ENCODE measurements at places on chromosomes 6 and 20.

DNA sequence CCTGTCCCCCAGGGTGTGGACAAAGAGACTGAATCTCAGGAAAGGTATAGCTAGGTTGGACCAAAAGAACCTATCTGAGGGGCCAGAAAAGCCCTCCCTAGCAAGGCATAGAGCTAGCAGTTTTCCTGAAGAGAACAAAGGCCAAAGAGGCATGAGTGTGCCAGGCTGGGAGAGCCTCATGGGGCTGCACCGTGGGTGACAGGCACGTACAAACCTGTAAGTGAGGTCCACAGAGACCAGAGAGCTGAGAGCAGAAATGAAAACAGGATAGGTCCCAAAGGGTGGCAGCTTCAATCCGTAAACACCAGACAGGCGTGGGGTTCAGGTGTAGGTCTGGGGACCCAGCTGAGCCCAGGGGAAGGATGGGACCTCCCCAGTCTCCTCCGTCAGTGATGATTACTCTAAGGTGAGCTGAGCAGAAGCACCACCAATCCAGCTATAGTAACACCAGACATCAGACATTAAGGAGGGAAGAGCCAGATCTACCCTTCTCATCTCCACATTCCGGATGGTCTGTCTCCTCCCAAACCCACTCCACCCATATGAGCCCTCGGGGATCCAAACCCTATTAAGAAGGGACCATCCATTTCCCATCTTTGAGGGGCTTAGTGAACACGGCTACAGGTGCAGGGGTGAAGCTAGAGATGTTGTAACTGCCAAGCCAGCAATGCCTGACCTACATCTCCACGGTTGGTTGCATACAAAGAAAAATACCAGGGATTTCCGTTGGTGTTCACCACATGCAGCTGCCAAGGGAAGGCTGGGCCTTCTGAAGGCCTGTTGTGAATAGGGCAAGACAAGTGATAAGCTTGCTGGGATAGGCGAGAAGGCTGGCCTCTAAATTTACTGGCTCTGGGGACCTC lies 38.3 kb downstream of the BCL2L1 start:
- no peak for DNase-seq

- no peak for DNase-seq
Measured at GRCh38 chr6:15399641-15400470, 154.0 kb downstream of the JARID2 start.

GRCh38 chr6:106886922-106887797 lies 87.4 kb downstream of the CD24 start:
- no peak for DNase-seq

- peak; percentile 18 for DNase-seq
Measured at GRCh38 chr20:46520976-46521579, 7.7 kb upstream of the ZNF334 start.

- no peak for DNase-seq
Measured at GRCh38 chr20:62494537-62494936, 18.7 kb upstream of the GATA5 start.

GRCh38 chr20:49985617-49986016 lies 2.8 kb downstream of the SNAI1 start:
- no peak for DNase-seq

DNA sequence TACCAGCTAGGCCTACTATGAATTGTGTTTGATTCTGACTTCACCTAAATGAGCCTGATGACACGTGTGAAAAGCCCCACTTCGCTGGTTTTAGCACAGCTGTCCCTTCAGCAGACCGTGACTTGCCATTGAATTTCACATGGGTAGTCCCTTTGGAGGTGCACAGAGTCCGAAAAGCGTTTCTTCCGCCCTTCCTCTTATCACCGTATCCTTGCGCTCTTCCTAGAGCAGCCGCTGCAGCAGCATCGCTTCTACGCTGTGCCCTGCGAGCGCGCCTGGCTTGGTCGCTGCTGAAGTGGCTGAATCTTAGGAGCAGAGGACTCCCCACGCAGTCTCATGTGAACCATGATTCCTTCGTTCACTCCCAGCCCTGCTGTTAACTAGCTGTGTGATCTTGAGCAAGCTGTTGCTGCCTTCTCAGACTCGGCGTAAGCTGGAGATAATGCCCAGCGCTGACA lies 127.0 kb downstream of the PACRG start:
- no peak for DNase-seq

DNA sequence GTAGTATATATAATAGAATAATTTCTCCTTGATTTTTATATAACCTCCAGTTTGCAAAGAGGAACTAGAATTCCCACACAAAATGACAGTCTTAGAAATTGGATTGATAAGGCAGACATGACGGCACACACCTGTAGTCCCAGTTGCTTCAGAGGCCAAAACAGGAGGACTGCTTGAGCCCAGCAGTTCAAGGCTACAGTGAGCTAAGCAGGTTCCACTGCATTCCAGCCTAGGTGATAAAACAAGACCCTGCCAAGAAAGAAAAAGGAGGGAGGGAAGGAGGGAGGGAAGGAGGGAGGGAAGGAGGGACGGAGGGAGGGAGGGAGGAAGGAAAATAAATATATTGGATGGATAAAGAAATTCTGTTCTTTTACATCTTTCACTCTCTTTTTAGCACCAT lies 77.6 kb upstream of the SASH1 start:
- no peak for DNase-seq

DNA sequence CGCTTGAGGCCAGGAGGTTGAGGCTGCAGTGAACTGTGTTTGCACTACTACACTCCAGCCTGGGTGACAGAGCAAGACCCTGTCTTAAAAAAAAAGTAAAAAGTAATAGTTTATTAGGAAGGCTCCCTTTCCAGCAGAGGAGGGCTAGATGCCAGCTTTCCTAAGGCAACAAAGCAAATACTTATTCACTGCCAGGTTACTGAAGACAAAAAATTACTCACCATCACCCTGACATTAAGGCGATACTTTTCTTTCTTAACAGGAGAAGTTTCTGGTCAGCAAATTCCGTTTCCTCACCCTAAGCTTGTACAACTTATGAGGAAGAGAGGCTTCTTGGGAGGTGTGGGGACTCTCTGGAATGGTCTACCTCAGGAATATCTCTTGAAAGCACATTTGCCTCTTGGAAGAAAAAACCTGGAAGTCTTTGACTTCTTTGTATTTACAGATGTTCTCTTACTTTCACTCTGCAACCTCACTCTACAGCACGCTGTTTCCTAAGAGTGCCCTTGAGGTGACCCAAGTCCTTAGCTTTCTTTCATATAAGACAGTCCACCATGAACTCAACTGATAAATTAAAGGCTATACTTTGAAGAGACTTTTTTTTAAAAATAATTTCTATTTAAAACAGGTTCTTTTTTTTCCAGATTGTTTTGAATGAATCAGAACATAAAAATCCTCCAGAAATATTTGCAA lies 52.9 kb upstream of the TRAF3IP2 start:
- DNase-seq, result no peak

DNA sequence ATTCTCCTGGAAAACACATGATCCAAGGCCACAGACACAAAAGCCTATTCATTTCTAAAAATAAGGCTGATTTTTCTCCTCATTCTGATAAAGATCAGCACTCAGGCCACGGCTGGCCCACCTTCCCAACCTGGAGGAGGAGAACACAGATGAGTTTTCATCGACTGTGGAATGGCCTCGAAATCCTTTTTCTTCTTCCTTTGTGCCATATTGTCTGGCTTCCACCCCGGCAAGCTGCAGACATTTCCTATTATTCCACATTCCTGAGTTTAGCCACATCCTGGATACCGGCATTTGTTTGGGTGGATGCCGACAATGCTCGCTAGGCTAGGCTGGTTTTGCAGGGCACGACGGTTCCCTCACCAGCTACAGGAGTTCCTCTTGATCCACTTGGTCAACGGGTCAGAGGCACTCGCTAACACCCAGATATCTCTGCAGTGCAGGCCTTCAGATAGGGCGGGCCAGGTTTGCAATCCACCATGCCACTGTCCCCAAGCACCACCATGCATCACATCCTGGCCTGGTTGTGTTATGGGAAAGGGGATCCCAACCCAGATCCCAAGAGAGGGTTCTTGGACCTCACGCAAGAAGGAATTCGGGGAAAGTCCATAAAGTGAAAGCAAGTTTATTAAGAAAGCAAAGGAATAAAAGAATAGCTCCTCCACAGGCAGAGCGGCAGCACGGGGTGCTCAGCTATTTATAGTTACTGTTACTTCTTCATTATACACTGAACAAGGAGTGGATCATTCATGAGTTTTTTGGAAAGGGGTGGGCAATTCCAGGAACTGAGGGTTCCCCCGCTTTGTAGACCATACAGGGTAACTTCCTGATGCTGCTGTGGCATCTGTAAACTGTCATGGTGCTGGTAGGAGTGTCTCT lies 4.2 kb upstream of the CTSZ start:
- no peak for DNase-seq

DNA sequence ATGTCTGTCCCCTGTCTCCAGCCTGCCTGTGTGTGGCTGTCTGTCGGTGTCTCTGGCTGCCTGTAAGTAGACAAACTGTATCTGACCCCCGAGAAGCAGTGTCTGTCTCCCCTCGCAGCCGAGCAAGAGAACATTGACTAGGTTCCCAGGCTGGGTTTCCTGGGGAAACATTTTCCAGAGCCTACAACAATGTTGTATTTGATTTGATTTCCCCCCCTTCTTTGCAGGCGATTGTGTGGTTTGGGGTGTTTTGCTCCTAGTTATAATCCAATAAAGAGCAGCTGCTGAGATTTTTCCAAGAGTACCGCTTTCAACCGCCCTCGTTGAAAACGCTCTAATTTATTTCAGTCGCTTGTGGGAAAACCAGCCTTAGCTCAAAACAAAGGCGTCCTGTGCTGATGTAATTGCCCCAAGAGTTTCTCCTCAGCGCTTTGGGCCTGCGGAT lies 92.6 kb downstream of the CDC5L start:
- DNase-seq, result no peak

GRCh38 chr20:53069132-53069531 lies 97.0 kb downstream of the TSHZ2 start:
- no peak for DNase-seq

GRCh38 chr20:9088556-9088955 lies 19.7 kb downstream of the PLCB4 start:
- DNase-seq, result no peak

GRCh38 chr20:56630086-56630493 lies 984 bp downstream of the TFAP2C start:
- DNase-seq, result no peak

GRCh38 chr20:41664584-41664983 lies 46.4 kb upstream of the CHD6 start:
- DNase-seq, result no peak

GRCh38 chr6:21193790-21194475 lies 399.6 kb upstream of the SOX4 start:
- no peak for DNase-seq

DNA sequence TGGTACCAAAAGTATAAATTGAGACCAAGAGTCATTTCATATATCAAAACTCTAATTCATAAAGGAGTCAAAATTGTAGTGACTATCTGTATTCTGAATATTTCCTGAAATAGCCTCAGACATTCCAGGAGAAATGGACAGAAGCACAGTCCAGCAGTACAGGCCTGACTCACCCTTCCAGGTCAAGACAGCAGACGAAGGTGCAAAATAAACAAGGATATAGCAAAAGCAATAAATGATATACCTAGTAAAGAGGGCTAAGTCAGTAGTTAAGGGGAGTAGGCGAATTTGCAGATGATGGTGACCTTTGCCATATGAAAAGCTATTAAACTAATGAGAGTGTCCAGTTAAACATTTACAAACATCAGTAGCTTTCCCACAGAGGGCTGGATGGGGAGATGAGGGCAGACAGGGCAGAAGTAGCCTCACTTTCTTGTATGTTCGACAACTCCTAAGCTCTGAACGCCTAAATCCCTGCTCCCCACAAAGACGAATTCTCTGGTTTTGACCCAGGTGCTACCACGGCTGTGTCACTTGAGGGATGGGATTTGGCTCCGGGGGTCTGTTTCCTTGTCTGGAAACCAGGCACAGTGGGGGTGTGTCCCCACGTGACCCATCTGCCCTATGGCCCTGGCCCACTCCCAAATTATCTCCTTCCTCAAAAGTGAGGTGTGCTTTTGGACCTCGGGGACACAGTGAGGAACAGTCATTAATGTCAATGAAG lies 3.6 kb upstream of the SLC52A3 start:
- no peak for DNase-seq

GRCh38 chr6:10510592-10511367 lies 10.4 kb upstream of the GCNT2 start:
- DNase-seq, result no peak

DNA sequence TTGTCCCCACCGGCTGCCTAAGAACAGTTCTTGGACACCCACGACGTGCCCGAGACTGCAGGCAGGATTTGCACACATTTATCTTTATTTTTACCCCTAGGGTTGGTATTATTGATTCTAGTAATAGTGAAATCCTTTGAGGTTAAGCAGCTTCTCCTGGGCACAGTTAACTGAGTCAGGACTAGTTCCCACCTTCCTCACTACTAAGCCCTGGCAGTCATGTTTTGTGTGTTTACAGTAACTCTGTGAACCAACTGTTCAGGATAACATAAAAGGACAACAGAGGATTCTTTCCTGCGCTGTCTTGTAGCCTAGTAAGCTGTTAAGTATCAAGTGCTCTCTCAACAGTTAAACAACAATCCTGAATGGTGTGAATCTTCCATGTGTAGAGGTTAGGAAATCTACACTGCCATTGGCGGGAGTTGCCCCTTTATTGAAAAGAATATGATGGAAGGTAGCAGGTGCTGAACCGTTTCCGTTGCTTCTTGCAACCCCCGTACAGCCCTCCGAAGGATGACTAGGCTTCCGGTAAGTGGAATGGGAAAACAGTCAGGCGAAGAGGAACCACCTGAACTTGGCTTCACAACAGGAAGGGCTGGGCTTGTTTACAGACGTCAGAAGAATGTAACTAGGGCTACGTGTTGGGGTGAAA lies 979 bp upstream of the SOD2 start:
- DNase-seq, result no peak

DNA sequence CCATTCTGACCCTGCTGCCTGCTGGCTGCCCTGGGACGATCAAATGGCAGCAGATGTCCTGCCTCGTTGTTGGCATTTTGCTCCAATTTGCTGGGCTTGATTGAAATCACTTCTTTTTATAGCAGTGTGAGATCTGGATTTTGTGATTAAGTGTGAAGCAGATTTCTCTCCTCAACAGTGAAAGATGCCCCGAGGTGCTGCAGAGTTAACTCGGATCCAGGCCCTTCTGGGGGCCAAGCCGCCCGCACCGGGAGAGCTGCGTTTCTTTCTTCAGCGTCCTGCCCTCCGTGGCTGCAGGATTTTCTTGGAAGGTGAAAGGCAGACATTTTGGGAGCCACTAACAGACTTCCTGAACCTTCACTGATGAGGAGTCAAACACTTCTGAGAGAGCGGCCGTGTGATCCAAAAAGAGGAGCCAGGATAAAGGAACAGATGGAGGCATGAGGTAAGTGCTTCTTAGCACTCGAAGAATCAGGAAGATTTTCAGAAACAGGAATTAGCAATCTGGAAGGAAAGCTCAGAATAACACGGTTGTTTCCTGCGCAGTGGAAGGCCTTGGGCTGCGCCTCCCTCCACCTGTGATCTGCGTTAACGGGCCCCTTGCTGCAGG lies 139.5 kb upstream of the AFDN start:
- DNase-seq, result no peak

DNA sequence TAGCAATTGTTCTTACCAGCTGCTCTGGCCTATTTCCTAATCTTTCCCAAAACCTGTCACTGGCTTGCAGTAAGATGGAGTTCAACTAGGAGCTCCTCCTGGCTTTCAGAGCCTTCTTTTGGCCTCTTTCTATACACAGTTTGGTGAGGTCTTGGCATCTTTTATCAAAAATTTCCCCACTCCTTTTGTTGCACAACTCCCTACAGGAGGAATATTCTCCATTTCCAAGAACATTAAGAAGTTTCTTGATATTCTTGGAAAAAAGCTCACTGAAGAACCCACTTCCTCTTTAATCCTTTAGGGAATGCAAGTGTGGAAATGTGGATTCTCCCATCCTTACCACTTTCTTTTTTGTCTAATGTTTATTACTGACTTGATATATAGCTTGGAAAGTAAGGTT lies 171.3 kb upstream of the KCNK16 start:
- DNase-seq, result no peak

- DNase-seq, result no peak
Measured at GRCh38 chr6:45675634-45676033, 297.9 kb upstream of the SUPT3H start.

Data from stimulated activated CD8-positive, alpha-beta memory T cell treated with anti-CD3 and anti-CD28 coated beads, Interleukin-7, amount 100 ng/mL, for 1 hour (primary cell).